ENCODE measurements at places on chromosomes 16 and 17. TPM values are rescaled to one million over a fixed set of nuclear protein-coding genes. Genes with fewer than 3 reads are reported as not detected.

- DNase-seq = peak; percentile 86
- H3K27me3 ChIP-seq = peaks cover 46% of the 10 kb centered on the region
- H3K4me1 ChIP-seq = no peaks in the 10 kb centered on the region
These were observed at the start of gene MYO15B for GRCh38 chr17:75587675-75588595. MYO15B (plus strand) TSS chr17:75587800; CDS start chr17:75588058, 258 bp downstream.

ARL16 gene
- total RNA-seq = 24.5 TPM

DNA sequence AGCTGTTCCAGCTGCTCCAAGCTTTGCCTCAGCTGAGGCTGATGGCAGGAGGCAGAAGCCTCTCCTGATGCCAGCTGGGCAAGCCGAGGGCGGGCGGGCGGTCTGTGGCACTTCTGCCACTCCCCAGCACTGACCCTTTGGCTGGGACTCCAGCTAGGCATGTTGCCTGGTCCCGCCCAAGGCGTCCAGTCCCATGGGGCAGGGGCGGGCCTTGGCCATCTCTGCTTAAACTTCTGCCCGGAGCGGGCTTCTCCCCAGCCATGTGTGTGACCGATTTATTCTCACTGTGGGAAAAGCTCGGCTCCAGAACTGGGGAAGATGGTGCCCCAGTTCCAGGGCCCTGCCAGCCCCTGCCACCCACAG, 349.1 kb downstream of the SEC14L1 start:
- no peaks in the 10 kb centered on the region for H3K27me3 ChIP-seq
- peaks cover 66% of the 10 kb centered on the region for H3K36me3 ChIP-seq
- H3K4me3 ChIP-seq = no peak overlapping the region
- peaks cover 5% of the 10 kb centered on the region for H3K4me1 ChIP-seq

BHLHA9 gene
- not detected for total RNA-seq

GRCh38 chr17:4175921-4176807, 33.2 kb downstream of the CYB5D2 start:
- no peaks in the 10 kb centered on the region for H3K4me1 ChIP-seq
- DNase-seq = no peak
- H3K4me3 ChIP-seq = no peak overlapping the region
- H3K27ac ChIP-seq = no peak overlapping the region
- H3K36me3 ChIP-seq = peaks cover 71% of the 10 kb centered on the region

GRCh38 chr17:28807925-28808634, 34.5 kb downstream of the FAM222B start:
- peak; percentile 92 for DNase-seq
- peaks cover 3% of the 10 kb centered on the region for H3K36me3 ChIP-seq
- no peak overlapping the region for H3K4me3 ChIP-seq
- H3K27ac ChIP-seq = peak overlapping the region; percentile 87

CMTM1 gene
- total RNA-seq = 4.0 TPM

DNA sequence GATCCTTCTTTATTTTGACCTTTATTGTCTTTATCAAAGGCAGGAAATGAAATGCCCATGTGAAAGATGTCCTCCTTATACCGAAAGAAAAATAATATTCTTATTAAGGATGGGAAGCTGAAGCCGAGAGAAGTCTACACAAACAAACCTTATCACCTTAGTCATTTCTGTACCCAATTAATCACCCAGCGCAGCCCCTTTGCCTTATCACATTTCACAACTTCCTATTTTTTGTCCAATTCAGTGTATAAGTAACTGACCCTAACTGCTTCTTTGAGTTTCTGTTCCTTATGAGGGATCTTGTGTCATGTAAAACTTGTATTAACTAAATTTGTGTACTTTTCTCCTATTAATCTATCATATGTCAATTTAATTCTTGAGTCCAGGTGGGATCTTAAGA, 16.4 kb upstream of the CCL23 start:
- no peaks in the 10 kb centered on the region for H3K4me1 ChIP-seq
- H3K27me3 ChIP-seq = peaks cover 4% of the 10 kb centered on the region
- H3K4me3 ChIP-seq = no peak overlapping the region
- DNase-seq = no peak
- no peaks in the 10 kb centered on the region for H3K36me3 ChIP-seq

DNA sequence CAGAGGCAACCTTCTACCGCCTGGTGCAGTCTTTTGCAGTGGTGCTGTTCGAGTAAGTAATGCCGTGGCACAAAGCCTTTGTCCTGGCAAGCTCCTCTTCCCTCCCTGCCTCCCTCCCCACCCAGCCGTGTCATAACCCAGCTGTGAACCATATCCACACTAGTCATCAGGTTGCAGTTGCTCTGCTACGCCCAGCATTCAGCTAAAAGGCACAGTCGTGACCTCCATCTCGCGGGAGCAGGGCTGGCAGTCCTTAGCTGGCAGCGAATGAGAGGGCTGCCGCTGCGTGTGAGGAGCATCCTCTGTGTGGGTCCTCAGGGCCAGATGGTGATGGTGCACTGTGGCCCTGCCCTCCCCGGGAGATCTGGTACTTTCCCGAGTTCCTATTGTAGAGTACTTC, 39.3 kb downstream of the CIBAR2 start:
- no peaks in the 10 kb centered on the region for H3K27me3 ChIP-seq
- no peak overlapping the region for H3K27ac ChIP-seq
- DNase-seq = peak; percentile 92
- H3K4me1 ChIP-seq = peaks cover 3% of the 10 kb centered on the region

DNA sequence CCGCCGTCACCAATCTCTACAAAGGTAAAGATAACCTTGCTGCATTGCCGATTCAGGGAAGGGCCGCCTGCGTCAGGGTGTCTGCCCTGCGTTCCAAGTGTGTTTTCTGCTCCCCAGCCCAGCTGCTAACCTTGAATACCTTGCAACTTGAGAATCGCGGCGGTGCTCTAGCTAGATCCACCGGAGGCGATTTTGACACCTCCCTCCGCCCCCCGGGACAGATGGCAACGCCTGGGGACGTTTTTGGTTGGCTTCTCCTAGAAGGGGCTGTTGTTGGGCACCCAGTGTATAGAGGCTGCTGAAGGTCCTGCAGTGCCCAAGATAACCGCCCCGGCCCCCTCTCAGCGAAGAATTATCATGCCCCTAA, 1.5 kb downstream of the HAPSTR1 start:
- H3K36me3 ChIP-seq = peaks cover 42% of the 10 kb centered on the region
- H3K27me3 ChIP-seq = no peaks in the 10 kb centered on the region

ZCCHC14 gene
- total RNA-seq = 36.9 TPM

DNA sequence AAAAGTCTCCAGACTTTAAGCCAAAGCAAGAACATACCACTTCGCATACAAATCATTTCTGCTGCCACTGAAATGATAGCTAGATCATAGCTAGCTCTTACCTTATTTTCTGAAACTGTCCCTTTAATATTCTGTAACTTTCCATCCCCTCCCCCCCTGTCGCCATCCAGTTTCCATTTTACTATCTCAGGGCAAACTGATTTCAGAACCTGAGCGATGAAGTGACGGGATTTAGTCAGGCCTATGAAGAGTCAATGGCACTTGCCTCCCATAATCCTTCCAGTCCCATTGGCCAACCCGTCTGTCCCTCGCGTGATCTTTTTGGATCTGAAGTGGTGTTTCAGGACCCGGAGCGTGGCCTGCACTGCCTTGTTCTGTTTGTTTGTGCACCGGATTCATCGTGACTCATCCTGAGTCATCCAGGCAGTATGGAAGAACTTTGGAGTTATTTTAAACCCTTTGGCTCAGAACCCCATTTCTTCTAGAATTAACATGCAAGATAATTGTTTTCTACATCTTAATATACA, 199.8 kb upstream of the CHMP6 start:
- H3K27ac ChIP-seq = peak overlapping the region; percentile 95
- peak; percentile 97 for DNase-seq
- H3K4me3 ChIP-seq = no peak overlapping the region
- H3K36me3 ChIP-seq = no peaks in the 10 kb centered on the region
